Left renal cortex interstitium (tissue), 4 donors: ENCODE measurements at places on chromosomes 2 and 18.

- DNase-seq, result no peak
These were observed 30.2 kb downstream of the ADI1 start for GRCh38 chr2:3488855-3489763.

DNA sequence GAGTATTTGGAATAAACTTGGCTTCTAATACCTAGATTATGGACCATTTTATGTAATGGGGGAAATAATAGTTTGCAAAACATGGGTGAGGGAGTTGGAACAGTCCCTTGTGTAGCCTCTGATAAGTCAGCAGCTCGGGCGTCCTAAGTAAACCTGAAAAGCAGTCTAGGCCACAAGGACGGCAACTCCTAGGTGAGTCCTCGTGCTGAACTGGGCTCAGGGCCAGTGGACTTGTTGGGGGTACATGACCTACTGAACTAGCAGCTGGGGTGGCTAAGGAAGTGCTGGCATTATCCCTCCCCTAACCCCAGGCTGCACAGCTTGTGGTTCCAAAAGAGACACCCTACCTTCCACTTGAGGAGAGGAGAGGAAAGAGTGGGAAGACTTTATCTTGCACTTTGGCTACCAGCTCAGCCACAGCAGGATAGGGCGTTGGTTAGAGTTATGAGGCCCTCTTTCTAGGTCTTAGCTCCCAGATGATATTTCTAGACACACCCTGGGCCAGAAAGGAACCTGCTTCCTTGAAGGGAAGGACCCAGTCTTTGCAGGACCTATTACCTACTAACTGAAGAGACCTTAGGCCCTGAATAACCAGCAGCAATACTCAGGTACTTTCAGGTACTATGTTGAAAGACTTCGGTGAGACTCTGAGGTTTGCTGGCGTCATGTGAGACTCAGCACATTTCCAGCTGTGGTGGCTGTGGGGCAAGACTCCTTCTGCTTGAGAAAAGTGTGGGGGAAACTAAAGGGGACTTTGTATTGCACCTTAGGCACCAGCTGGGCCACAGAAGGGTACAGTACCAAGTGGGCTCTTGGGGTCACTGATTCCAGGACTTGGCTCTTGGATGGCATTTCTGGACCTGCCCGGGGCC lies 71.0 kb downstream of the AQP4 start:
- no peak for DNase-seq

GRCh38 chr2:33363325-33364298 lies 112.8 kb upstream of the RASGRP3 start:
- no peak for DNase-seq

GRCh38 chr2:74922592-74923227 lies 35.7 kb upstream of the POLE4 start:
- DNase-seq, result no peak

DNA sequence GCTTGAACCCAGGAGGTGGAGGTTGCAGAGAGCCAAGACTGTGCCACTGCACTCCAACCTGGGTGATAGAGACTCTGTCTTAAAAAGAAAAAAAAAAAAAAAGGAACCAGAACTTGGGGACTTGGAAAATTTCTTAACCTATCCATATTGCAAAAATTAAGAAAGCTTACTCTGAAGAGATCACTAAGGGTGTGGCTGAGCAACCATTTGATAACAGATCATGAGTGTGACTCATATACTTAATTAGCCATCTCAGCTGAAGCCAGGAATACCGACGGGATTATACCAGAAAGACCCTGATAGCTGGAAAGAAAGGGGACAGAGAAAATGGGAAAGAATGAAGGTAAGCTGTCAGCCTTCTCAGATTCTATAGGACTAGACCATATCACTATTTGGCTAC lies 7.1 kb upstream of the ADD2 start:
- DNase-seq, result no peak

- no peak for DNase-seq
These were observed 92.0 kb upstream of the CYP1B1 start for GRCh38 chr2:38167968-38168350.

GRCh38 chr2:45781464-45781811 lies 130.0 kb downstream of the PRKCE start:
- no peak for DNase-seq

DNA sequence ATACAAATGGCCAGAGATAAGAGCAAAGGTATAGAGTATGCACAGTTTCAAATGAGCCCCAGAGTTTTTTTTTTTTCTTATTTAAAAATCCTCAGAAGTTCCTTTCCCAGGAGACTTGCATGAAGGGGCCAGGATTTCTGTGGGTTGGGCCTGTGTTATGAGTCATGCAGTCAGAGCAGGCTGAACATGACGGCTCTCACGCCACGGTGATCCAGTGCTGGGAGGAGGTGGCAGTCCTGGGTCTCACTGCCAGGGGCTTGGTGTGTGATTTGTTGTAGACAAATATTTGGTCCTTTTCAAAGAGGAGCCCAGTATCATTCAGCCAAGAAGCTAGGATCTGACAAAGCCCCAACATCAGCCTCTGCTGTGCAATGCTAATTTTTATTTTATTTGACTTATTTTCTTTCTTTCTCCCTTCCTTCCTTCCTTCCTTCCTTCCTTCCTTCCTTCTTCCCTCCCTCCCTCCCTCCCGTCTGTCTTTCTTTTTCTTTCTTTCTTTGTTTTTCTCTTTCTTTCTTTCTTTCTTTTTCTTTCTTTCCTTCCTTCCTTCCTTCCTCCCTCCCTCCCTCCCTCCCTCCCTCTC lies 10.4 kb upstream of the KCNE4 start:
- DNase-seq, result peak; percentile 25

GRCh38 chr18:8614875-8615274 lies 5.6 kb downstream of the RAB12 start:
- DNase-seq, result no peak
